ENCODE measurements at places on chromosomes 5 and 9.

DNA sequence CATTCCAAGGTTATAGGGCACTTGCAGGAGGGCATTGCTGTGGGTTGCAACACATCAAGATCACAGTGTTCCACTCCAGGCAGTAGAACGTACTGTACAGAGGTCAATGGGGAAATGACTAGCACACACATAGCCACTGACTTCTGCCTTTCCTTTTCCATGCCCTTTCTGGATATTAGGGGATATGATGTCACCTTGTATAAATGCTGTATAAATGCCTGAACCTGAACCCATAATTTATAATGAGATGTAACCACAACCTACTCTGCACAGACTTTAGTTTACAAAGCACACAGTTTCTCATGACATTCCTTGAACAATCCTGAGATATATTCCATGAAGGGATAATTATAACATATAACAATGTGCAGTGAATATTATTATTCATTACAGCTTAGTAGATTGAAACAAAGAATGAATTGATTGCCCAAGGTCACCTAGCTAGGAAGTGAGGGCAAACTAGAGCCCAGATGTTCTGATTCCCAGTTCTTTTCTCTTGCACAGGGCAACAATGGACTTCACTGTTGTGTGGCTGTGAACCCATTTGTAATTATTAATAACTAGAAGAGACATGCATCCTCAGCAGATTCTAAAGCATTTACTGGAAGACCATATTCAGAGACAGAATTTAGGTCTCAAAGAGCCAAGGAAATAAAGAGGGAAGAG lies 5.6 kb upstream of the ABLIM3 start:
- DNase-seq = no peak

GRCh38 chr5:114857941-114858551 lies 311.7 kb downstream of the TRIM36 start:
- DNase-seq = no peak

DNA sequence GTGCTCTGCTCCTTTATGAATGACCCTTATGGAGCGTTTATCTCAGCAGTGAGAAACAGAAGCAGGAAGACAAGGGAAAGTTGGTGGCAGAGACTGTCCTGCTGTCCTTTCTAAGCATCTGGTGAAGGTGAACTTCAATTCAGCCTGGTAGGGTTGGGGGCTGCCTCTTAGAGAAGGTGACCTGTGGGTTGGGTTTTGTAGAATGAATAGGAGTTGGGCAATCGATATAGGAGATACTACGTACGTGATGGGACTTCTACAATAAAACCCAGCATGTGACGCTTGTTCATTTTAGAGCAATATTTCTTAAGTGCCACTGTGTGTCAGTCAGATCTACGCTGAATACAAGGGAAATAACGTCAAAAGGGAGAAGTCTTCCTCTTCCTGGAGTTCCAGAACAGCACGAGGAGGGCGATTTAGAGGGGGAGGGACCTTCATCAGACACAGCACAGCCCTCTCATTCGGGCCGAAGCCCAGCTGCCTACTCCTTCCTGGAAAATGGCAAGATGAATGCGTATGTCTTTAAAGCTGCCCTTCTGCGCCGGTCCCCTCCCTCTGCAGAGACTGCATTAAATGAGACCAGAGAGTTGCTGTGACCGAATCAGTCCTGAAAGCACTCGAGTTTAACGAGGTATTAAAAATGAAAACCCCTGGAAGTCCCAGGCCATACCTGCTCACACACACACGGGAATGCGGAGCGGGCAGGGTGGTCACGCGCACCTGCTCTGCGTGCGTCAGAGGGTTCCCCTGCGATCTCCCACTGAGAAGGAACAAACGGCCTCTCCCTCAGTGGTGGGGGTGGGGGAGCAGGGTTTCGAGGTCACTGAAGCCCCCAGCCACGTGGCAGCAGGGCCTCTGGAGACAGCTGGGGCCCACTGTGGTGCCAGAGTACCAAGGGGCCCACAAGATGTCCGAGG lies 85.3 kb upstream of the SARDH start:
- no peak for DNase-seq

DNA sequence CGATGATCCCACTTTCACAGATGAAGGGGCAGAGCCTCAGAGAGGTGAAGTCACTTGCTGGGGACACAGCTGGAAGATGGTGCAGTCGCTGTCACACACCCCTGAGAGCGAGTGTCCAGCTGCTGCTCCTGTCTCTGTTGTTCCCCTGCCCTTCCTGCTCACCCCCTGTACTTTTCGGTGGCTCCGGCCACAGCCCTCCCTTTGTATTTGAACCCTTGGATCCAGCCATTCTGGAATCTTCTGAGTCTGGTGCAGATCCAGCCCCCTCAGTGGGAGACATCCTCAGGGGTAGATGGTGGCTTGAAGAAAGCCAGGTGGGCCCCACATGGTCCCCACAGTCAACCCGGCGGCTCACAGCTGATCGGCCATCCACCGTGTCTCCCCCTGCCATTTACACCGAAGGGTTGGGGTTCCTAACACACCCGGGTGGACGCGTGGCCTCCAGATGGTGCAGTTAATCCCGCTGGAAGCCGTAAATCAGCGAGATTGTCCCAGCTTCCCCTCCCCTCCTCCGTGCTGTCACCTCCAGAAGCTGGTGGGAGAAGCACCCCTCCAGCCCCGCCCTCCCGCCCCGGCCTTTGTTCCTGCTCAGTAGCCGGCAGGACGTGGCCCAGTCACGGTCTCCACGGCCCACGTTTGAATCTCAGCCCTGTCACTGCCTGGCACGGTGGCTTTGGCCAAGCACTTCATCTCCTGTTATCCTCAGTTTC lies 204.8 kb downstream of the C9orf50 start:
- DNase-seq = no peak

GRCh38 chr5:169801324-169801777 lies 164.3 kb downstream of the DOCK2 start:
- no peak for DNase-seq
